Ovary (tissue), 10 donors: ENCODE measurements at places on chromosomes 6 and 20. TPM values are rescaled to one million over a fixed set of nuclear protein-coding genes. Genes with fewer than 3 reads are reported as not detected.

DNA sequence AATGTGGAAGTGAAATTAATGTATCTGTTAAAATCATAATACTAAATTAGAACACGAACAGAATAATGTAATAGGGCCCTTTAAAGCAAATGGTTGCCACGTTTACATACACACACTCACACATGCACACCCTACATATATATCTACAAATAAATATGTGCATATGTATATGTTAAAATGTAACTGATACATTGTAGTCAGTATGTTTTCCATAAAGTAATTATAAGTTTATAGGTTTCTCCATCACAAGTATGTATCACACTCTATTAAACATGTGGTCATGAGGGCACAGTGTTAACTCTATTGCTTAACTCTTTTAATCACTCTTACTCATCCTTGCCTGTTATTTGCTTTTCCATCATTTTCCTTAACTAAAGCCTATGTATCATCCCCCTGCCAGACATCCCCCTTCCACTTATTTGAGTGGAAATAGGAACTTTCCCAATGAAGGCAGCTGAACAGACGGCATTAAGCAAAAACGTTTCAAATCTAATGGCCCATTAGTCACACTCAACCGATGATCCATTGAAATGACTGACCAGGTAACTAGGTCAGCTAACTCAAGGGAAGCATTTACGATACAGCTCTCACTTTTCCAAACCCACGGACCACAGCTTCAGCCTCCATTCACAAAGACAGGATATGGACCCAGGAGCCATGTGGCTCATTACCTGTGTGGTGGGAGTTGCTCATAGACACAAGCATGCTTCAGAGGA lies 89.3 kb downstream of the HAO1 start:
- no peak for DNase-seq
- no peaks in the 10 kb centered on the region for H3K36me3 ChIP-seq
- no peaks in the 10 kb centered on the region for H3K4me1 ChIP-seq
- no peaks in the 10 kb centered on the region for H3K27me3 ChIP-seq
- no peak overlapping the region for H3K27ac ChIP-seq

- H3K4me1 ChIP-seq = peaks cover 4% of the 10 kb centered on the region
- H3K36me3 ChIP-seq = no peaks in the 10 kb centered on the region
- H3K4me3 ChIP-seq = no peak overlapping the region
- DNase-seq = no peak
Measured at GRCh38 chr6:45473121-45473993, 95.6 kb upstream of the SUPT3H start.

GRCh38 chr6:89640804-89641203 lies 2.3 kb upstream of the LYRM2 start:
- H3K36me3 ChIP-seq = no peaks in the 10 kb centered on the region
- no peaks in the 10 kb centered on the region for H3K27me3 ChIP-seq
- no peak overlapping the region for H3K27ac ChIP-seq
- no peak for DNase-seq
- H3K4me1 ChIP-seq = peaks cover 3% of the 10 kb centered on the region

GRCh38 chr6:79167931-79168694 lies 66.4 kb downstream of the HMGN3 start:
- H3K27me3 ChIP-seq = no peaks in the 10 kb centered on the region
- H3K27ac ChIP-seq = no peak overlapping the region
- no peaks in the 10 kb centered on the region for H3K4me1 ChIP-seq
- no peaks in the 10 kb centered on the region for H3K36me3 ChIP-seq
- no peak overlapping the region for H3K4me3 ChIP-seq

DNA sequence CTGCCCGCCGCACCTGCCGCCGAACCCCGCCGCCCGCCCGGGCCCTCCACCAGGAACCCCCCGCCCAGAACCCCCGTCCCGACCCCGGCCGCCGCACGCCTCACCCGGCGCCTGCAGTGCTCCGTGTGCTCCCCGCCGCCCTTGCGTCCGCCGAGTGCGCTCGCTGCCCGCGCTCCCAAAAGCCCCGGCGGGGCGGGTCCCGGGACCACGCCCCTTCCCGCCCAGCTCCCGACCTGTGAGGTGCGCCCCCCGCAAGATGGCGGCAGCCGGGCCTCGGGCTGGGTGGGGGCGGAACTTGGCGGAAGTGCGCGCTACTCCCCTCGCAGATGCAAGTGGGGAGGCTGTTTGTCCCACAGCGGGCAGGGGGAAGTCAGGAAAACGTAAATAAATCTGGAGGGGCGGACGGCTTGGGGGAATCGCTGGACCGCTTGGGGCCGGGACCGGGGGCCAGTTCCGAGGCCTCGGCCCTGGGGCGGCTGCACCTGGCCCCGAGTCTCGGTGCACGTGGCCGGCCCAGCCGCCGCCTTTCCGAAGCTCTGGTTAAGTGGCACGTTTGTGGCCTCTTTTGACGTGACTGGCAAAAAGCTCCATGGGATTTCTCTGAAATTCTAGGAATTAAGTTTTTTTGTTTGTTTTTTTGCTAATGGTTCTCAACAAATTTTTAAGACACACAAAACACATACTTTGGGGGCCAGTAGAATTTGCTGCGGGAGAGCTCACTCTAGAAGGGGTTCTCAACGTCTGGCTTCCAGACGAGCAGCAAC lies at the start of gene EZR:
EZR (minus strand) TSS at position 156 of the 764 bp plus-strand sequence. CDS start 1,275 bp downstream, outside the sequence.
- DNase-seq = peak; percentile 77
- no peaks in the 10 kb centered on the region for H3K36me3 ChIP-seq
- peaks cover 11% of the 10 kb centered on the region for H3K4me1 ChIP-seq
- no peaks in the 10 kb centered on the region for H3K27me3 ChIP-seq
- H3K27ac ChIP-seq = peak within 1 kb of the TSS; percentile 94

- no peaks in the 10 kb centered on the region for H3K4me1 ChIP-seq
- no peak overlapping the region for H3K4me3 ChIP-seq
- H3K27me3 ChIP-seq = no peaks in the 10 kb centered on the region
- DNase-seq = no peak
Measured at GRCh38 chr20:23782366-23782983, 31.7 kb upstream of the CST1 start.

DNA sequence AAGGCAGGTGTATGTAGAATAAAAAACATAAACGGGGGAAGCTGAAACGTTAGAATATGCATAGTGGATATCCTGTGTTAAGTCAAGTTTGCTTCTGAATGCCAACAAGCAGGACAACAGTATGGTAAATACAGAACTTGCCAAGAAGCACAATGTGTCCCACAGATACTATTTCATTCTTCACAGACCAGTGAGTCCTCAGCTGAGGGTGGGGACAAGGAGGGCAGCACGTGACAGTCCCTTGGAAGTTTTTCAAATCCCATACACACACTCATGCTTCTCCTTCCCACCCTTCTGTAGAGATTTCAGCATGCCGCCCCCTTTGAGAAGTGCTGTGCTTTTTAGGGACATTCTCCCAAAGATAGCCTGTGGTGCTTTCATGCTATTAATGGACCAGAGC lies 268.5 kb upstream of the ECI2 start:
- H3K27ac ChIP-seq = no peak overlapping the region
- H3K4me3 ChIP-seq = no peak overlapping the region
- H3K36me3 ChIP-seq = no peaks in the 10 kb centered on the region
- no peak for DNase-seq

GRCh38 chr6:105600336-105601260 lies 197.7 kb upstream of the PREP start:
- no peaks in the 10 kb centered on the region for H3K27me3 ChIP-seq
- H3K4me3 ChIP-seq = no peak overlapping the region
- H3K4me1 ChIP-seq = peaks cover 4% of the 10 kb centered on the region
- no peak for DNase-seq
- H3K27ac ChIP-seq = no peak overlapping the region

- DNase-seq = peak; percentile 78
- no peaks in the 10 kb centered on the region for H3K36me3 ChIP-seq
- no peaks in the 10 kb centered on the region for H3K27me3 ChIP-seq
- H3K27ac ChIP-seq = peak overlapping the region; percentile 89
- peak overlapping the region; percentile 61 for H3K4me3 ChIP-seq
Measured at GRCh38 chr20:1894471-1894950, 696 bp upstream of the SIRPA start.

DNA sequence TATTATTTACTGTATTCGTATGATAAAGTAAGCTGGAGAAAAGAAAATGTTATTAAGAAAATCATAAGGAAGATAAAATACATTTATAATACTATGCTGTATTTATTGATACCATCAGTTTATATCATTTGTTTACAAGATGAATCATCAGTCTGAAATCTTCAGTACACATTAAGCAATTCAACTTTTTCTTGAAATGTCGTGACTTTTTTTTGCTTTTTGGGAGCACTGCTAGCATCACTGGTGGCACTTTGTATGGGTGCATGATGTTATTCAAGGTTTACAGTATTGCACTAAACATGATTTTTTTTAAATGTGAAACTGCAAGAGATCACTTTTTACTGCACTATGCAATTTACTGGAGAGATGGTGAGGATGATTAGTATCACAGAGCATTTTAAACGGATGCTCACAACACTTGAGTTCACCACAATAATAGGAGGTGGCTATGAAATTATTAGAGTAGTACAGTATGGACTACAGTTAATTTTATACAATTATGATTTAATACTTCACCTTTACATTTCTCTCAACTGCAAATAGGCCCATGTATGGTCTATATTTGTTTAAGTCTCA lies 85.9 kb downstream of the SNAP25 start:
- no peaks in the 10 kb centered on the region for H3K36me3 ChIP-seq
- H3K4me3 ChIP-seq = no peak overlapping the region
- no peak overlapping the region for H3K27ac ChIP-seq
- H3K27me3 ChIP-seq = no peaks in the 10 kb centered on the region
- H3K4me1 ChIP-seq = no peaks in the 10 kb centered on the region
- no peak for DNase-seq

GRCh38 chr20:62201173-62202082 lies 18.6 kb downstream of the MTG2 start:
- H3K36me3 ChIP-seq = no peaks in the 10 kb centered on the region
- no peaks in the 10 kb centered on the region for H3K27me3 ChIP-seq
- H3K4me1 ChIP-seq = no peaks in the 10 kb centered on the region
- H3K4me3 ChIP-seq = no peak overlapping the region
- DNase-seq = no peak

LINC00237 gene
- 0.72 TPM for total RNA-seq

DNAAF9 gene
- 11.0 TPM for total RNA-seq

CLPSL2 gene
- not detected for total RNA-seq

LPA gene
- 1.4 TPM for total RNA-seq

SLC22A3 gene
- total RNA-seq = 18.9 TPM

PAQR8 gene
- total RNA-seq = 24.0 TPM

WRNIP1 gene
- 33.8 TPM for total RNA-seq
